CD4-positive, alpha-beta T cell treated with Interleukin-17A for 1 hour (primary cell): ENCODE measurements at places on chromosomes 2 and 18.

DNA sequence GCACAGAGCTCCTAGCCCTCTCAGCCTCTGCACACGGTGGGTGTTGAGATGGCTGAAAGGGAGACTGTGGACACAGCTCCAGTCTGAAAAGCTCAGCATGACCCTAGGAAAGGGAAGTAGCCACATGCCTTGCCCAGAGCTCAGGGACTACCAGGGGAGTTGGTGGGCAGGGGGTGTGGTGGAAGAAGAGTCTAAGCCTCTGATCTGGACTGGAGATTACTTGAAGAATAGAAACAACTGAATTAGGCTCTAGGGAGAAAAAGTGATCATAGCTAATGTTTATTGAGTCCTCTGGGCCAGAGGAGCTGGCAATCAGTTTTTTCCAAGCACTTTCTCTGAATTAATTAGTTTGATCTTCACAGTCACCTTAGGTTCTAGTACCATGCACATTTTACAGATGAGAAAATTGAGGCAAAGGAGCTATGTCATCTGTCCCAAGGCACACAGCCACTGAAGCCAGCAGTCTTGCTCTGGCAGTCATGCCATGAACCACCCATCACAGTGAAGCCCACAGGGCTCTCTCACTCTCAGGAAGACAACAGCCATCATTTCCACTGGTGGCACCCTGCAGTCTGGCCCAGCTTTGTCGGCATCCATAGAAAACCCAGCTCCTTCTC lies 10.3 kb downstream of the SDC1 start:
- no peak for DNase-seq

GRCh38 chr2:213696442-213696841 lies 412.2 kb downstream of the SPAG16 start:
- DNase-seq, result no peak

DNA sequence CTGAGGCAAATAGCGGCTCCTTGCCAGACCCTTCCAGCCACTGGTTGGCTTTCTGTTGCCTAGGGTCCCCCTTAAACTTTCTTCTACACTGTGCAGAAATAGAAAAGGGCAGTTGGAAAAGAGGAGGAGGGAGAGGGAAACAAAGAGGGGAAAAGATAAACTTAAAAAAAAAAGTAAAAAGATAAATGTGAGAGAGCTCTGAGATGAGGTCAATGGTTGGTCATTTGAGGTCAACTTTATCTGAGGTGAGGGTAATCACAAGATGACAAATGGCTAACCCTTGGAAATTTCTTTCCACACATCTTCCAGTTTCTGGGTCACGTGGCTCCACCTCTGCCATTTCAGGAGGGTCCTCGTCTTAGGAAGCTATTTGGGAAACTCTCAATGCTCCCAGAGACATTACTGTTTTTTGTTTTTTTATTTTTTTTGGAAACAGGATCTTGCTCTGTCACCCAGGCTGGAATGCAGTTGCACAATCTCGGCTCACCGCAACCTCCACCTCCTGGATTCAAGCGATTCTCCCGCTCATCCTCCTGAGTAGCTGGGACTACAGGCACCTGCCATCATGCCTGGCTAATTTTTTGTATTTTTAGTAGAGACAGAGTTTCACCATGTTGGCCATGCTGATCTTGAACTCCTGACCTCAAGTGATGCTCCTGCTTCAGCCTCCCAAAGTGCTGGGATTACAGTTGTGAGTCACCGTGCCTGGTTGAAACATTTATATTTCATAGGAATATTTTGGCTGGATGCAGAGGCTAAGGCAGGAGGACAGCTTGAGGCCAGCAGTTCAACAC lies 199.9 kb downstream of the TGIF1 start:
- no peak for DNase-seq

- no peak for DNase-seq
Measured at GRCh38 chr2:222315443-222316121, 16.8 kb upstream of the PAX3 start.

- DNase-seq, result no peak
Measured at GRCh38 chr2:96102596-96103186, 13.7 kb downstream of the ADRA2B start.

- DNase-seq, result no peak
Measured at GRCh38 chr2:8111193-8111592, 570.7 kb upstream of the ID2 start.

DNA sequence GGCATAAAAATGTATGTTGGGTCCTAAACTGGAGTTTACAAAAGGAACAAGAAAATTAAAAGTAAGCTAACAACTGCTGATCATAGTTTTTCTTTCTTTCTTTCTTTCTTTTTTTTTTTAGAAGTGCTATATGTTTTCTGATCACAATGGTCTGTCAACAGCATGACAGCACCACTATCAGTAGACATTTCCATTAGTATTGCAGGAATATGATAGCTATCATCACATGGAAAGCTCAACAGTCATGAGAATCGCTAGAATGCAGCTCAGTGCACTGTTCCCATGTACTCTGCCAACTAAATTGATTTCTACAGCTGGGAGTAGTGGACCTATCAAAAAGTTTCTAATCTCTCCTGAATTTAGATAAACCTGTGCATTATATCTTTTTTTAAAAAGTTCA lies 950.3 kb upstream of the ACVR2A start:
- DNase-seq, result no peak

DNA sequence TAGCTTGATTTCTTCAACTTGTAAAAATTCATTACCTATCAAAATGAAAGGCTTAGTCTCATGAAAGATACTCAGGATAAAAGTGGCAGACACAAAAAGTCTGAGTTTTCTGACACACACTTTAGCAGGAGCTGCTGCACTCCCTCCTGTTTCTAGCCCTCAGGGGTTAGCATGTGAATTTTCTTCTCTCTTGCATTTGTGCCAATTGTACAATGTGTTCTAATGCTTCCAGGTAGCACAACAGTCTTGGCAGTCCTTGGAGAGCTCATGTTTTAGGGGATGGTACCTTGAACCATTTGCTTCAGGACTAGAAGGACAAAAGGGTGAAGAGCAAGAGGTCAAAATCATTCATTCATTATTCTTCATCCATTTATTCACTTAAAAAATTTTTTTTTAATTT lies 316.8 kb downstream of the AFF3 start:
- no peak for DNase-seq

DNA sequence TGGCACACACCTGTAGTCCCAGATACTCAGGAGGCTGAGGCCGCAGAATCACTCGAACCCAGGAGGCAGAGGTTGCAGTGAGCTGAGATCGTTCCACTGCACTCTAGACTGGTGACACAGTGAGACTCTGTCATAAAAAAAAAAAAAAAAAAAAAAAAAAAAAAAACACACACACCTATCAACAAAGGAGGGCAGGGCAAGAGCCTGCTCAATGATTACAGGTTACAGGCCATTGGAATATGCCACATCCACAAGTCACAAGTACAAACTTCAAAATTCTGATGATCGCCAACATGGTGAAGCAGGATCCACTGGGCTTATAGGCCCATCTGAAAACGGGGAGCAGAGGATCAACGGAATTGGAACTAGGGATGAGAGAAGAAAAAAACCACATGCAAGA lies 6.3 kb downstream of the MYO5B start:
- no peak for DNase-seq

- no peak for DNase-seq
Measured at GRCh38 chr2:30934066-30934465, 126.8 kb upstream of the CAPN13 start.

- DNase-seq, result no peak
Measured at GRCh38 chr2:152034257-152034801, 64.5 kb downstream of the CACNB4 start.

GRCh38 chr18:58058720-58059119 lies 14.7 kb downstream of the NEDD4L start:
- no peak for DNase-seq

- no peak for DNase-seq
Measured at GRCh38 chr18:3148930-3149535, 70.7 kb downstream of the MYOM1 start.
